ENCODE measurements at places on chromosomes 11 and 22.

DNA sequence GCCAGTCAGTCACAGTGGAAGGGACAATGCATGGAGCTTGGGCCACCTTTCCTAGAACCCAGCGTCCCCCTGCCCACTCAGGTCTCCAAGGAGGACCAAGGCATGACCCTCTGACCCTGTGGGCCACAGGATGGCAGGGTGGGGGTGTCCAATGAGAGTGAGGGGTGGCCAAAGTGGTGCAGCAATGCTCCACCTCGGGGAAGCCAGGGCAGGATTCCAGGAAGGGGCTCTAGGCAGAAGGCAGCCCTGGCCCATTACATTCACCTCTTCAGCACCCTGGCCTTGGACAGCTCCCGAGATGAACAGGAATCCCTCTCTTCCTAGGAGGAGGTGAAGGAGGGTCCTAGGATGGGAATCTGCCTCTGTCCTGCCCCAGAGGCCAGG is 597.5 kb downstream of the BRD1 start:
- peak; percentile 4 for DNase-seq

DNA sequence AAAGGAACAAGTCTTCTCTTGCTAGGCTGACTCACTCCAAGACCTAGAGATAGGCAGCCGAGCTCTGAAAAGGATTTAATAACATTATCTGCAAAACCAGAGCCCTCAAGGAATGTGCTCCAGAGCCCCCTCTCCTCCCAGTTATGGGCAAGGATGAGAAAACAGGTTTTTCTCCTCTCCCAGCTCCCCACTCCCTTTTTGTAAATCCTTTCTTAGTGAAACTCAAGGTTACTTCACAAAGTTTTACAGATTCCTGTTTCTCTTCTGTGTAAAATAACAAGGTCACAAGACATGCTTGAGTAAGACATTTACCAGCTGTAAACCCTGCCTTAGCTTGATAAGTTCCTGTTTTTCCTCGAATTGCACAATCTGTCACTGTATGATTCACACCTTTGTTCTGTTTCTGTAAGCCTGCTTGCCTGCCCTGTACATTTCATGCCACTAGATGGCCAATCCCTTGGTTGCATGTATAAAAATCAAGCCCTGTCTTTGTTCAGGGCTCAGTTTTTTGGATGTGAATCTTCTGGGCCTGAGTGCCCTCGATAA is 489.4 kb downstream of the KCNA4 start:
- DNase-seq, result peak; percentile 56

DNA sequence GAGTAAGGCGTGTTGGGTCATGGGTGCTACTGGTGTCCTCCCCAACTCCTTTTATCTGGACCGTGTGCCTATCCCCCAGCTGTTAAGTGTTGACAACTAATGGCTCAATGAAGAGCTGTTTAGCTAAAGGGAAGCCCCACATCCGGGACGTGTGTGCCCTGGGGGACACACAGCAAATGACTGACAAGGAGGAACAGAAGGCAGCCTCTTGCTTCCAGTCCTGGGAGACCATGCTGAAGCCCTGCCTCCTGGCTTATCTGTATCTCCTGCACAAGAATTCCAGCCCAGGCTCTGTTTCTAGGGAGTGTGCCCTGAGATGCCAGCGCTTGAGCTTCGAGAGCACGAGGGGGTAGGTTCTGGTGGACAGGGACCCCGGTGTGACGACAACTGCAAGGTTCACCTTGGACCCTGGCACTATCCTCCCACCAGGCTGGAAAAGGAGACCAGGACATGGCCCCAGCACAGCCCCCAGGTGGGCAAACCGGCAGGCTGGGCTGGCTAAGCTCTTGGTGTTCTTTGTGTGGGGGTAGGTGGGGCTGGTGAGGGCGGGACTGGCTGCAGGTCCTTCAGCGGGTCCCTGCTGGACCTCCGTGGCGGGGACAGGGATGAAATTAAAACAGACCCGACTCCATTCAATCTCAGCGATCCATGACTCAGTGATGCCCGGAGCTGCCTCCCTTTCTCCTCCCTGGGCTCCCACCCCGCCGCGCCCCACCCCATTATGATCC is 21.0 kb downstream of the ASCL2 start:
- DNase-seq, result no peak

GRCh38 chr22:16854631-16855030 is 29.4 kb upstream of the XKR3 start:
- no peak for DNase-seq

GRCh38 chr11:106733635-106734034 is 284.6 kb downstream of the GUCY1A2 start:
- peak; percentile 24 for DNase-seq

GRCh38 chr11:64542172-64543125 is 48.6 kb upstream of the SLC22A12 start:
- no peak for DNase-seq

GRCh38 chr11:100817620-100818019 is 130.5 kb downstream of the ARHGAP42 start:
- DNase-seq, result no peak

- no peak for DNase-seq
Observed at GRCh38 chr11:45366619-45367190, 80.6 kb upstream of the SYT13 start.

GRCh38 chr11:131944736-131945135 is 574.3 kb downstream of the NTM start:
- no peak for DNase-seq

DNA sequence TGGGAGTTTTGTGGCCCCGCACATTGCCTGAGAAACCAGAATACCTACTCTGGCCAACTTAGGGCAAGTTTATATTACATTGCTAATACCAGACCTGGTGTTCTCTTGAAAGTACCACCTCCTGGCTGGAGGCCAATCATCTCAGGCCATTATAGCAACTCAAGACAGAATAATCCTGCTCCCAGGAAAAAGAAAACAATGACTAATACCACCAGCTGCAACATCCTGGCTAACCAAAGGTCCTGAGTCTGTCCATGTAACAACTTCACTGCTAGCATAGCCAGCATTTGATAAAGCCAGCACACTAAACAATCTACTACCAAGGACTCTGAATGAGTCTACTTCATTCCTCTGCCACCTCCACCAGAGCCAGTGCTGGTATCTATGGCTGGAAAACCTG is 1298.7 kb upstream of the CNTN5 start:
- DNase-seq, result peak; percentile 94

GRCh38 chr11:102495161-102496042 is 35.1 kb downstream of the MMP7 start:
- DNase-seq, result peak; percentile 90

GRCh38 chr11:103988595-103988969 is 47.9 kb upstream of the DDI1 start:
- peak; percentile 63 for DNase-seq

GRCh38 chr11:72712841-72713240 is 38.6 kb upstream of the PDE2A start:
- no peak for DNase-seq

DNA sequence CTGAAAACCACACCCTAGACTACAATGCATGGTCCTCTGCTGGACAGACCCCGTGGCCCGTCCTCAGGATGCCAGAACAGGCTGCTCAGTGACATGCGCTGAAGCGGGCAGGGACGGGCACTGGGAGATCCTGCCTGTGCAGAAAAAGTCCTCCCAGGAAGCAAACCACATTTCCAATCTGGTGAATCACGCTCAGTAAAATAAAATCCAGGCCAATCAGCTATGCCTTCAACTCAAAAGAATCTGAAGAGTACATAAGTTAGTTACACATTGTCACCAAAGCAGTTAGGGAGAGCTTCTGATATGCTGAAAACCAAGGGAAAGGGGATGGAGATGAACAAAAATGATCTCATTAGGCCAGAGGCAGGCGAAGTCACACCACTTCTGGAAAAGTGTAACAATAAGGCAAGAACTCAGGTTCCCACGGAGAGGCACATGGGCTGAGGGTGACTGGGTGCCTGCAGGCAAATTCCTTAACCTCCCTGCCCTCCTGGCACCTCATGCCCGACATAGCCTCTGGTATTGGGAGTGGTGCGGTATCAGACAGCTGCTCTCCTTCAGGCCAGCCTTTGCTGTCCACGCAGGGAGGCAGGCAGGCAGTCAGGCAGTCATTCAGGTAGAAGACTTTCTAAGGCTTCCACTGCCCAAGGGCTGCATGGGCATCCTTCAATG is 66.4 kb downstream of the APOL5 start:
- peak; percentile 83 for DNase-seq

DNA sequence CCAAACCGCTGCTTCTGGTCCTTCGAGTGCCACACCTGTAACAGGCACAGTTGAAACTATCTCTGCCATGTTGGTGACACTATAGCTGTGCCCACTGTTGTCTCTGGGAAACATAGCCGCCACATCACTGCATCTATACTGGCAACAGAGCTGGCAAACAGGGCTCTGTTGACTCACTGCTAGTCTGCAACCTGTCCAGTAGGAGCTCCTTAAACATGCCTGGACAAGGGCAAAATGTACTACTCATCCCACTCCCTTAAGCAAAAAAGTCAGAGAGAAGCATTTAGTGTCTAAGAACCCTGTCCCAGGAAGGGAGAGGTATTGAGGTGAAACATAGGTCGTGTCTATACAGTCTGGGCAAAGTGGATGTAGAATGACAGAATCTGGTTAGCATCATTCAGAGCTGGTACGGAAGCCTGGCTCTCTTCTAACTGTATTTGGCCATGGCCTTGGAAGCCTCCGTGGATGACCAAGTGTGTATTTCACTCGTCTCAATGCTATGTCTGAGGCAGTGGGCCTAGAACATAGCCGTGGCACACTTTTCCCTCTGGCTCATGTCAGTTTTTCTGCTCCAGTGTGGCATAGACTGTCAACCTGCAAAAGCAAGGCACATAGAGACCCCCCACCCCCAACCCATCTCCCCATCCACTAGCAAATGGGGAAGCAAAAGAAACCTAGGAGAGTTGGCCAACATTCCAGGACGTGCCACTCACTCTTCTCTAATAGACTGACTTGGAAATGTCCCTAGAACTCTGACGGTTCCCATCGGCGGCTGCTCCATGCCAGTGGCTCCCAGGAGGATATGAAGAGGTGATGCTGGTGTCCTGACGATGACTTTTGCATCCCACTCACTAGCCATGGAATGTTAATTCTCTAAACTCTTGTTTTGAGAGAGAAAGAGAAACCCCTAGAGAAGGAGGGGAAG is 21.4 kb upstream of the PISD start:
- DNase-seq, result peak; percentile 20

DNA sequence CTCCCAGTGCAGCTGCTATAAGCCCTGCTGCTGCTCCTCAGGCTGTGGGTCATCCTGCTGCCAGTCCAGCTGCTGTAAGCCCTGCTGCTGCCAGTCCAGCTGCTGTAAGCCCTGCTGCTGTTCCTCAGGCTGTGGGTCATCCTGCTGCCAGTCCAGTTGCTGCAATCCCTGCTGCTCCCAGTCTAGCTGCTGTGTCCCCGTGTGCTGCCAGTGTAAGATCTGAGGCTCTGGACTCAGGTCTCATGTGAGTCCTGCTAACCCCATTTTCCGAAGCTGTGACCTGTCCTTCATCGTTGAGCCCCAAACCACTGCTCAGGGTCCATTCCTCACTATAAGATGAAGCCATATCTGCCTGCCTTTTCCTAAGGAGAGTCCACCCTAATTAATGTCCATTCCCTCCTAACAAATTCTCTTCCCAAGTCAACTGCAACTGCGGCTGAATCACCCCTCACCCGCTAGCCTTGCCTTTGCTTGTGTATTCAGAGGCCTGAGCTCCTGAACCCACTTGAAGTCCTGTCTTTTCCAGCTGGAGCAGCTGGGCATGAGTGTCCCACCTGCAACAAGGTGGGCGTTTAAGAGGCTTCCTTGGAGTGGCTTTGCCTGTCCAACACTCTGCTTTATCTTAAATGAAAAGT is 626 bp downstream of the KRTAP5-7 start:
- DNase-seq, result no peak

DNA sequence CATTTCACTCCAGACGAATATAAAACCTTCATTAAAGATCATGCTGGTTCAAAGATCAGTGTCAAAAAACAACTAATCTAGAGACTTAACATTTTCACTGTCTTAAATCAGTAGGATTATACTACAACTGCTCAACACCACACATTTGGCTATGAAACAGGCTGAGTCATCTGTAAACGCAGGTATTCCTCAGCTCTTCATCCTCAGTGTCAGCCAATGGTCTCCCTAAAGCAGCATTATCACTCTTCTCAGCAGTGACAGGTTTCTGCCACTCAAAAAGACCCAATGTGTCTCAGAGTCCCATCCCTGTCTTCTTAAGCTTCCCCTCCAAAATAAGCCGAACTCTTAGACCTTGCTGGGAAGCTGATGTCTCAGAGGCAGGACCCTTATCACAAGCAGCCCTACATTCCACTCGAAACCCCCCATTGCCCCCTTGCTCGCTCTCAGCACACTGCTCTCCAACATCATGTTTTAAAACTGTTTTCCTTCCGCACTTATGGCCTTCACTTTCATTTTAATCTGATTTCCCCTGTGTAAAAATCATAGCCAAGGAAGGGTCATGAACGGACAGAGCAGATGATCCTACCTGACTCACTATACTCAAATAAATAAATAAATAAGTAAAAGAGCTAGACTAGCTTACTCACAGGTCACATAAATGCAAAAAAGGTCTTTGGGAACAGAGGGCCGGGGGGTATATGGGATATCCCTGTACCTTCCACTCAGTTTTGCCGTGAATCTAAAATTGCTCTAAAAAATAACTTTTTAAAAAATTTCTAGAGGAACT is 23.0 kb downstream of the CDON start:
- no peak for DNase-seq

DNA sequence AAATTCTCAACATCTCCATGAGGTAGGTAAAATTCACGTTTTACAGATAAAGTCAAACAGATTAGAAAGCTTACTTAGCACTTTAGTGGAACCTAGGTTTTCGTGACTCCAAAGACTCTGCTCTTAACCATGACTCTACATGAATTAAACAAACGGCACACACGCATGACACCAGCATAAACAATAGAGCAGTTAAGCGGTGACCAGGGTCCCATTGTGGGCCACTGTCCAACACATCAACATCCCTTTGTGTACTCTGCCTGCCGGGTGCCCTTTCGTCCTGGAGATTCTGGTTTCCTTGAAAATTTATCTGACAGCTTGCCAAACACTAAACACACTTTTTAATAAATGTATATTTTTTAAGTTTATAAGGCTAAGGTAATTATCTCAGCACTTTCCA is 941.7 kb downstream of the OPCML start:
- no peak for DNase-seq

DNA sequence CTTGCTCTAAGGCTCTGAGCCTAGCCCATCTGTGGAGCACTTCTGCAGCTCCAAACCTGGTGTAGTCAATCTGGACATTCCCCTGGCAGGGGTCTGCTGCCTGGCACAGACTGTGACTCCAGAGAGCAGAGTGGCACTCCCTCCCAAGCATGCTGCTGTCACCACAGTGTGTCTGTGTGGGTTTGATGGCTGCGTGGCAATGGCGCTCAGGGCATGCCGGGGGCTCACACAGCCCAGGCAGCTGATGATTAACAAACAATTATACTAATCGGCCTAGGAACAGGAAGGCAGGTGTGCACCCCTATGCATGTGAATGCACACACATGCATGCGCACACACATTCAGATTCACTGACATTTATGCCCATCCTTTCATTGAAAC is 9.0 kb upstream of the NECTIN1 start:
- DNase-seq, result no peak

GRCh38 chr22:30210235-30210909 is 36.2 kb downstream of the LIF start:
- DNase-seq, result peak; percentile 91

All from astrocyte of the hippocampus (primary cell).